NCI-H1092 (cell line): ENCODE measurements at places on chromosomes 11 and 22.

DNA sequence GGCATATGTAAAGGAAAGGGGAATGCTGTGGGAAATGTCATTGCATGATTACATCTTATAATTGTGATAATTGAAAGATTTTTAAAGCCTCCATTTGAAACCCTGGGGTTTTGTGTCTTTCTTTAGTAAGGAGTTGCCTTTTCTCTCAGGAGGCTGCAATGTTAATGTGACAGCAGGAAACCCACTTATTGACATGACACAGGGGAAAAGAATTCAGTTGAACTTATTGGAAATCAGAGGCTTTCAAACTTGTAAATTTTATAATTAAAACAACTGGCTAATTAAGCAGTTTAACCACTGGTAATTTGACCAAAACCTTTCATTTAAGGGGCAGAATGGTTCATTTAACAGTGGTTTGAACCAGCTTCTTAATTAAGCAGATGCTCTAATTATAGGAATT is 31.2 kb downstream of the MRPL48 start:
- no peak for DNase-seq

DNA sequence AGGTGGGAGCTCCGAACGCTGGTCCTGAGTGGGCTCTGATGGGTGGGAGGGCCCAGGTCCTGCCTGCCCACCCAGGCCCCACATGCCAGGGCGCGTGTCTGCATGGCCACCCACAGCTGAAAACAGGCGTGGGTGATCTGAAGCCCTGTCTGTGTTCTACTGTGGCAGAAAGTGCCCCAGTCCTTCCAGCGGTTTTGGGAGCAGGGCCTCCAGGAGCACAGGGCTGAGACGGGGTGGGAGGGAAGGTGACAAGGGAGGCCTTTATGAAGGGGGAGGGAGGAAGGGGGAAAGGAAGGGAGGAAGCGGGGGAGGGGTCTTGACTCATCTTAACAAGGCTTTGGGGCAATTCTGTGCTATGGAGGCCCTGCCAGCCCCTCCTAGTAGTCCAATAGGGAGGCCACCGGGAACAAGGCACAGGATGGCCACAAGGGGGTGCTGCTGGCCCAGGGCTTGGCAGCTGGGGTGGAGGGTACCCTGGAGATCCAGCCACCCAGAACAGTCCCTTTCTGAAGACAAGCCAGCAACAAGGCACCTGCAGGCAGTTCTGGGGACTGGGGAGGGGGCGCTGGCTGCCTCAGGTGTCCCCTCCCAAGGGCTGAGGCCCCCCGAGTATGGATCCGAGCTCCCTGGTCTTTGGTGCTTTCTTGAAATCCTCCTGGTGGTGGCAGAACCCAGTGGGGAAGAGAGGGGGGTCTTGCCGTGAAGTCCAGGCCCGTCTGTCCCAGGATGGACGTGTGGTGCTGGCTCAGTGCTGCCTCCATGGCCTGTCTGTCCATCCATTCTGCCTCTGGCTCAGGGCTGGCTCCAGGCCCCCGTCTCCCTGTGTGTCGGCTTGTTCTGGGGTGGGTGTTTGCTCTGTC is 6.3 kb upstream of the FADS3 start:
- peak; percentile 54 for DNase-seq

- DNase-seq, result no peak
These were observed 42.1 kb downstream of the SCUBE1 start for GRCh38 chr22:43300891-43301676.

DNA sequence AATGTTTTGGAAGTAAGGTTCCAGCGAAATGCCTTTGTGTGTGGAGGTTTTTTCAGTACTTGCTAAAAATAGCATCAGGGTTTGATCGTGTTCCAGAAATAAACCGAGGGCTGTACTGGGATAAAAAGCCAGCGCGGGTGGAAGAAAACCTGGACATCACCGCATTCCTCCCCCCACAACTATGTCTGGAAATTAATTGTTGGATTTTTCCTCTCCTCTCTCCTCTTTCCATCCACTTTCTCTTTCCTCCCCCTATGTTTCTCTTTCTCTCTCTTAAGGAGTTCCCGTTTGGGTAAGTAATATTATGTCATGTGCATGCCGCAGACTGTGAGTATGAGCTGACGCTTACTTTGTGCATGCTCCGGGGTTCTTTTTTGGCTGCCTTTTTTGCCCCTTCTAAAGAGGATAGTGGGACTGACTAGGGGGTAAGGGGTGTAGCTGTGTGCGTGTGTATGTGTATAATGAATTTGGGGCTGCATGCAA is 104.2 kb upstream of the HSD17B12 start:
- DNase-seq, result no peak

GRCh38 chr11:111355956-111356659 is 23.0 kb downstream of the POU2AF1 start:
- DNase-seq, result no peak

- DNase-seq, result no peak
These were observed 39.6 kb downstream of the PARVB start for GRCh38 chr22:44063462-44064371.

DNA sequence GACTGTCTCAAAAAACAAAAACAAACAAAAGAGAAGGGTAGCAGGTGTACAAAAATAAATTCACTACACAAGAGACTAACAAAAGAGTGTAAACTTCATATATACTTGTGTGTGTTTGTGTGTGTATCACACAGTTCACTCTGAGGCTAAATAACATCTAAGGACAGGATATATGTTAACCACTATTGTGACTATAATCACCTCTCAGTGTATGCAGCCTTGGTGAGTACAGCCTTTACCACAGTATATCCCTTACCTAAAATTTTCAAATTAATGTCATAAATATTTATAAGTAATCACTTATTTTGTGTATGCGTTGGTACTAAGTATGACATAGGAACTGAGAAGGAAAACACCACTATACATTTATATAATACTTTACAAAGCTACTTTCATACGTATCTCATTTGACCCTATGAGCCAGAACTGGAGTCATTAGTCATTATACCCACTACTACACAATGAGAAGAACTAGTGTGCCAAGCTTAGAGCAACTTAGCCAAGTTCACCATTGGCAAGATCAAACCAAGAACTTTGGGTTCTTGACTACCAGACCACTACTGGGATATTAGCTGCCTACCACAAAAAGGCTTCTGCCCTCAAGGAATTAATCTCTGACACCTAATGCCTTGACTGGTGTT is 116.7 kb downstream of the SGSM3 start:
- no peak for DNase-seq

GRCh38 chr11:103010891-103011290 is 55.4 kb upstream of the MMP13 start:
- DNase-seq, result no peak

- DNase-seq, result no peak
These were observed 4.0 kb downstream of the SULT4A1 start for GRCh38 chr22:43858156-43858895.

DNA sequence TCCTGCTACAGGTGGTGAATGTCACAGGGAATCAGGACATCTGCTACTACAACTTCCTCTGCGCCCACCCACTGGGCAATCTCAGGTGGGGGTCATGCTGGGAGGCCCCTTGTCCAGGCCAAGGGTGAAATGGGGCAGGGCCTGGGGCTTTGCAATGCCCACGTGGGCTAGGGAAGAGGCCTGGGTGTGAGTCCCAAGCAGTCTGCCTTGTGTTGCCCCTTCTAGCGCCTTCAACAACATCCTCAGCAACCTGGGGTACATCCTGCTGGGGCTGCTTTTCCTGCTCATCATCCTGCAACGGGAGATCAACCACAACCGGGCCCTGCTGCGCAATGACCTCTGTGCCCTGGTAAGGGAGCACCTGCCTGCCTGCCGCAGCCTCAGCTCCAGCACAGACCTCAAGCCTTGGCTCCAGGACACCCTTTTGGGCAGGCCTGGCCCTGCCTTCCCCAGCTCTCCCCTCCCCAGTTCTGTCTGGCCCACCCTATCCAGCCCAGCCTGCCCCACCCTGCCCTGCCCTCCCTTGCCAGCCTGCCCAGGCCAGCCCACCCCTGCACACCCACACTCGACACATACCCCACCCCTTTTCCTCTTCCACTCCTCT is 9.1 kb upstream of the TAGLN start:
- no peak for DNase-seq

- DNase-seq, result peak; percentile 3
These were observed 25.8 kb downstream of the DDIAS start for GRCh38 chr11:82927264-82927880.

GRCh38 chr11:88697139-88697538 is 359.6 kb upstream of the CTSC start:
- DNase-seq, result no peak

DNA sequence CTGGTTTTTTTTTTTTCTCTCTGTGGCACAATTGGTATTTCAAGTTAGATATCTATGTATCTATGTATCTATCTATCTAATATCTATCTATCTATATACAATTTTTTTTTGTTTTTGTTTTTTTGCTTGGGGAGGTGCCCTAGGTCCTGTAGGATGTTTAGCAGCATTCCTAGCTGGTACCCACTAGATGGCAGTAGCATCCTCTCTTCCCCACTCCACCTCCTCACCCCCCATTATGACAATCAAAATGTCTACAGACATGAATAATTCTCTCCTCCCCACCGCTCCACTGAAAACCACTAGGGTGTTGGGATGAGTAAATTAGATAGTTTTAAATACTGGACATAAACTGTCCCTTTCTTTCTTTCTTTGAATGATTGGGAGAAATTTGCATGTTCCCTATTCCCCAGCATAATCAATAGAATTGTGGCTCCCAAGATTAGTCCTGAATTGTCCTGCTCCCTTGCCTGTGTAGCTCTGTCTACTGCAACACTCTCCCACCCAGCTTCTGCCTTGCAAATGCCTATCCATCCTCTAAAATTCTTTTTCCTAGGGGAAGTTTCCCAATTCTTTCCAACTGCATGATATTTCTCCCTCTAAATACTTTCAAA is 1152.4 kb downstream of the LRRC4C start:
- DNase-seq, result no peak

- DNase-seq, result no peak
These were observed 13.1 kb downstream of the UBASH3B start for GRCh38 chr11:122668562-122669090.

GRCh38 chr11:117794135-117794534 is 2.9 kb downstream of the DSCAML1 start:
- no peak for DNase-seq

DNA sequence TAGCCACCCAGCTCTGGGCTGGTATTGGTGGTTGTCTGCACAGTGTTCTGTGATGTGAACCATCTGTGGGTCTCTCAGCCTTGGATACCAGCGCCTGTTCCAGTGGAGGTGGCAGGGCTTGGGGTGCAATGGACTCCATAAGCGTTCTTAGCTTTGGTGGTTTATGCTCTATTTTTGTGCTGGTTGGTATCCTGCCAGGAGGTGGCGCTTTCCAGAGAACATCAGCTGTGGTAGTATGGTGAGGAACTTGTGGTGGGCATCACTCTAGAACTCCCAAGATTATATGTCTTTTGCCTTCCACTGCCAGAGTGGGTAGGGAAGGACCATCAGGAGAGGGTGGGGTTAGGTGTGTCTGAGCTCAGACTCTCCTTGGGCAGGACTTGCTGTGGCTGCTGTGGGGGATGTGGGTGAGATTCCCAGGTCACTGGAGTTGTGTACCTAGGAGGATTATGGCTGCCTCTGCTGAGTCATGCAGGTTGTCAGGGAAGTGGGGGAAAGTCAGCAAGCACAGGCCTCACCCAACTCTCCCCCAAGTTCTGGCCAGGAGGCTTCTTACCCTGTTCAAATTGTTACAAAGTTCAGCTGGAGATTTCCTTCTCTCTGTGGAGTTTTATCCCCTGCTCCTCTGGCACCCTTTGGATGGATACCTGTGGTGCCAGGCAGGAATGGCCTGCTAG is 47.2 kb downstream of the MRGPRX2 start:
- DNase-seq, result no peak

DNA sequence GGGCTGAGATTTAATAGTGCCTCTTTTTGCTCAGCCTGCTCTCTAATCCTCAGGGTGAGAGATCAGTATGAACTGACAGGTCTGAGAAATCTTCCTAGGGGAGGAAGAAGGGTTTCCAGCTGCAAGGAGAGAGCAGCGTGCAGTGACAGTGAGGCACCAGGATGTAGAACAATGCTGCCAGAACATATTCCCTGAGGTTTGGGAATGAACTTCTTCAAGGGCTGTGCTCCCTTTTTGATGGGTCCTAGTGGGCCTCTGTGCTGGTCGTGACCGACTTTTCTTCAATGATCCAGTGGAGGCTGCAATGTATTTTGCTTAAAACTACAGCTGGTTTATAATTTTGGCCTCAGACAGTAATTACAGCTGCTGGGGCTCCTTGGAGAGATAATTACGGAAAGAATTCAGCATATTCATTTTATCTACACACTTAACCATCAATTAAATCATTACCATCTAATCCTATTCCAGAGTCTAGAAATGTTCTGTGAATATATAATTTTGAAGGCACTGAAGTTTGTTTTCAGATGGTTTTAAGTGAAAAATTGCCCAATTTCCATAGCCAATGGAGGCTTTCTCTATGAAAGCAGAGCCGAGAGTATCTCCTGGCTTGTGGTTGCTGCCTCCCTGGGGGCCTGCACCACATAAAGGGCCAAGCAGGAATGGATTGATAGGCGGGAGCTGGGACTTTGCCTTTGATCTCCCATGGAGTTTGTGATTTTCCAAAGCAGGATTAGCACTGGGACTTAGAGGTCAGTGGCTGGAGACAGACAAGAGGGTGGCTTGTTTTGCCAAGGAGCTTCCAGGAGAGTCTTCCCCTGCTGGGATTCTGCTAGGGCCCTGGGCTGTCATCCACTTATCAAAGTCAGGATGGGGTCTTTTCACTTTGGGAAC is 41.0 kb upstream of the OLFML1 start:
- DNase-seq, result no peak

DNA sequence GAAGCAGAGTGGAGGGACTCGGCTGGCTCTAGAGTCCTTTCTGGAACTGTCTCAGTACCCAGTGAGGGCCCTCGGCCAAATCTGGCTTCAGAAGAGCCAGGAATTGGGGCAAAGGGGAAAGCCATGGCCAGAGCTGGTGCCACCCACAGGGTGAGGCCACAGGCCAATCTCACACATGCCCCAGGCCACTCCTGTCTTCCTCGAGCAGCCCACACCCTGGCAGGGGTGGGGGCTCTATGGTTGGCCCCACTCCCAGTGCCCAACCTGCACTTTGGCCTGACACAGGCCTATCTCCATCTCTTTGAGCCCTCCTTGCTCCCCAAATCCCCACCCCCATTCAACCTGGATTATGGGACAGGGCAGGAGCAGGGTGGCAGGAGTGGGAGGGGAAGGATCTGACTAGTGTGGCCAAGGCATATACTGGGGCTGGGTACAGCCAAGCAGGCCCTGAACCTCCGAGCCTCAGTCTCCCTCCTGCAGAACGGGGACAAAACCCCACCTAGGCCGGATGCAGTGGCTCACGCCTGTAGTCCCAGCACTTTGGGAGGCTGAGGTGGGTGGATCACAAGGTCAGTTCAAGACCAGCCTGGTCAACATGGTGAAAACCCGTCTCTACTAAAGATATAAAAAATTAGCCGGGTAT is 6.9 kb downstream of the TST start:
- no peak for DNase-seq
